ENCODE measurements at places on chromosomes 4 and X.
A peak's percentile ranks its signal among the peaks of the same experiment; 100 is the strongest.

GRCh38 chr4:102580463-102580842 lies 79.3 kb downstream of the NFKB1 start:
- no peak for DNase-seq

GRCh38 chr4:77669946-77670590 lies 64.4 kb downstream of the CXCL13 start:
- DNase-seq: no peak

DNA sequence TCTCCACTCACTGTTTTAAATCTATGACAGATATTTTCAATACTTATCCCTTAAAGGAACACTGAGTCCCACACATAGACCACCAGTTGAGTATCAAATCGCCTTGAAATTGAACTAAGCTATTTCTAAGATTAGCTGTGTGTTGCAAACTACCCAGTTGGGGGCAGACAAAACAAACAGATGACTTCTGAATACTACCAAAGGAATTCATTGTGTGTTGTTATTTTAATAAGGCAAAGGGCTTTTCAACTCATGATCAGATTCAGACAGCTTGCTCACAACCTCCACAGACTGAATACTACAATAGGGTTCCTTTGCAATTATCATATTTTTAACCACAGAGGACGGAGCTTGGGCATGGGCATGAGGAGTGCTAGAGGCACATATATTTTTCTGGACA lies 283.0 kb upstream of the GPC4 start:
- no peak for DNase-seq

DNA sequence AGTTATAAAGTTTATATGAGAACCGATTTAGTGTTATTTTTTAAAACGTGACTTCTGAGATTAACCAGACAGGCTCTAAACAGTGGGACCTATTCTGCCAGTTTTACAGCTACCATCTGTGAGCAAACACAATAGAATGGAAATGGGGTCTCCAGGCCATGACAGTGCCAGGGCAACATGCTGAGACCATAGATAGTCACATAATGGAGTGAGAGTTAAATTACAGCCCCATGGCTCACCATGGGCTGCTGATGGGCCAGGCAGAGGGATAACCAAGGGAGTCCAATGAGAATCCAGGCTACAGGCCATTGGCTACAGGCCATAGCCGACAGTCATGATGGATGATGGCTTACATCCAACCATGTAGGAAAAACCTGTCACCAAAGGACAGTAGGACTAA lies 183.5 kb upstream of the NDP start:
- DNase-seq: no peak

DNA sequence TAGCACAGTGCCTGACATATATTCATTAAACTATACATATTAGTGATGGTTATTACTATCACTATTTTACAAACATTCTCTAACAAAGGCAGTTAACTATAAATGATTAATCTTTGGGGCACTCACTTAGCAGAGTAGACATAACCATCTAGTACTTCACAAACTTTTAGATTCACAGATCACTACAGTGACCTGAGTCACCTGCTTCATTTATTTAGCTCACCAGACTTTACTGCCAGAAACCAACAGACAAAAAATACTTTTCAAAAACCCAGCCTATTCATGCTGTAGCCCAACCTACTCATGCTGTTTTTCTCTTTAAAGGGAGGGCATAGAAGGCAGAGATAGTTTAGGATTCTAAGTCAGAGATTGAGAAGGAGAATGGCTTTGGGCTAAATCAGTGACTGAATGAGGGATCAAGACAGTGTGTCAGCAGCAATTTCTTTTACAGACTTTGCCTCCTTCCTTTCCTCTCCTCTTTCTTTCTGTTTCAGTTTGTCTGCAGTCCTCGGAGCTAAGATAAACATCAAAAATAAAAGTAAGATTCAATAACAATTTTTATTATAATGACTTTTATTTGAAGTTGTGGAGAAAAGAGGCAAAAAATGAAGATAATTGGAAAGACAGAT lies 34.7 kb upstream of the PDE5A start:
- no peak for DNase-seq

DNA sequence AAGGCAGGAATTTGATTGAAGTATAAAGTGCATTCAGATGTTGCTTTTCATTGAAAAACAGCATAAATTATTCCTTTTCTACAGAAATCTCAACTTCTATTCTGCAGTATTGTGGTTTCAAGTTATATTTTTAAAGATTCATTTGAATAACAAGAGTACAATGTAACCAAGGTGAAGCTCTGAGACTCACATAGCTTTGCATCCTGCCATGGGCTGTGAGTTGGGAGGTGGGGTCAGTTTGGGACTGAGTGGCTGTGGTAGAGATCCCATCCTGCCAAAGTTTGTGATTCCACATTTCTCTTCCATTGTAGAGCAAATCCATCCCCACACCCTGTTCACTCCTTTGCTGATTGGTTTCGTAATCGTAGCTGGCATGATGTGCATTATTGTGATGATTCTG lies 69.2 kb downstream of the KIT start:
- no peak for DNase-seq

DNA sequence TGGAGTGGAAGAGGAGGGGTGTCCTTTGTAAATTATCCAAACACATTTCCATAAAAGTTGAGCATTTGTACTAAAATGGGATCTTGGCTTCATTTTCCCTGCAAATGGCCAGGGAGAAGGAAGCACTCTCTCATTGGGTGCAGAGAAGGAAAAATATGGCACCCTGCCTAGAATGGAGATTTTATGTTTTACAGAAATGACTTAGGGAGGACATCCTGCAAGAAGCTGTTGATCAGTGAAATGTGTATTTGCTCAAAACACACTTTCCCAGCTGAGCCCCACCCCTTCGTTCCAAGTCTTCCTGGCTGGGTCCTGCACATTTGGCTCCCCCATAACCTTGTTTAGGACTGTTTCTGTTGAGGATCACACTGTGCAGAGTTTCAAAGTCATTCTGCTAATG lies 213.5 kb upstream of the TAPT1 start:
- DNase-seq: no peak

DNA sequence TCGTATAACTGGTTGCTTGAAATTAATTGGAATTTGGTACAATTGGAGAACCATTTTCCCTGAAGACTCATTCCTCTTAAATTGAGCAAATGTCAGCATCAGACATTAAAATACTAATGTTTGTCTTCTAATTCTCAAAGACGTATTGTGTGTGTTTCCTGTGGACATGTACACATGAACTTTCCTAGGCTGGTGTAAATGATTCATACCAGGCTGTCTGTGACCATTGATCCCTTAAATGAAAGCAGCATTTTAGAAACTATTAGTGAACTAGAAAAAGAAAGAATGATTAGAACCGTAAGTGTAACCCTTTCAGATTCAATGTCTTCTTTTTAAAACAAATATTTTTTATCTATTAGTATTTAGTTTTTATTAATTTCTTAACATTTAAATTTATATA lies 332.9 kb downstream of the PPP3CA start:
- DNase-seq: no peak

DNA sequence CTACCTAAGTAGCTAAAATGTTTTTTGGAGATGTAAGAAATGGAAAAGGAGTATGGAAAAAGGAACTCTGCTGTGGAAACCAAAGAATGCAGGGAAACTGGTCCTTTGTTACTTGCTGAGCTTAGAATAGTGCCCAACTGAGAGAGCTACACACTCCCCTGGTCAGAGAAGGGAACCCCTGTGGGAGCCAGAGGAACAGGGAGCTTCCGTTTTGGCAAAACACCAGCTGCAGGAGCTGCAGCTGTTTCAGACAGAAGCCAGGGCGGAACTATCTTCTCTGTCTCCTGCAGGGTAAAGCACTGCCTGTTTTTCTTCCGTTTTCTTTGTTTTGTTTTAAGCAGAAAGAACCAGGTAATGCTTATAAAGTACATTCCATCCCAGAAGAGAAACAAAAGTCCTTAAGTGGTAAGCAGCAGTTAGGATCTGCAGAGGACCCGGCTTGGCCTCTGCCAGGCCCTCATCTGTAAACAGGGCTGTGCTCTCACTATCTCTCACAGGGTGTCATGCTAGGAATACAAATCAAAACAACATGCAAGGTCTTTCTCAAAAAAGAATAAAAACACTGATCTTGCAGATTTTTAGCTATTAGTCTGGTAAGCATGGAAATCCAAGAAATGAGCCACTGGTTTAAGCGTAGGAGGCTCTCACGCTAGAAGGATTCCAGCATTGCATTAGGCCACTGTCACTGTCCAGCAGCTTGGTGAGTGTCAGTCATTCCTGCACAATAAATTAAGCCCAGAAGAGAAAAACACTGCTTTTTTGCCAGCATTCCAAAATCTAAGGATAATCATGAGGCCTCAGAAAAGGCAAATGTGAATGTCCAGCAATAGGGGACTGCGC lies 76.1 kb downstream of the CHST7 start:
- DNase-seq: no peak

GRCh38 chr4:122232633-122233032 lies 80.5 kb downstream of the BLTP1 start:
- DNase-seq: no peak

- DNase-seq: no peak
Measured at GRCh38 chr4:54645830-54646229, 11.9 kb upstream of the KIT start.

DNA sequence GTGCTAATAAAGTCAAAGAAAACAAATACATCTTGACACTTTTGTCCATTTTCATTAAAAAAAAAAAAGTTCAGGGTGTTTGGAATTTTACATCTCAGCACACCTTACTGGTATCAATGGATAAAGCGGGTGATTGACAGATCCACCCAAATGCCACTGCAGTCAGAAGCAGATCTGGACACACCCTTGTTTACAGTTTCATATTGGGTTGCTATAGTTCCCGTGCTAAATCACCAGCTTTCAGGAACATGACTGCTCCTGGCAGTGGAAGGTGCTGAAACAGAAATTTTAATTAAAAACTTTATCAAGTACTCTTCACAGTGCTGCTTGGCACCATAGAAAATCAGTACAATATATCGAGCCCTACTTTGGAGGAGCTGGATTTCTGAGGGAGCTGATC lies 116.3 kb downstream of the STOX2 start:
- DNase-seq: no peak

DNA sequence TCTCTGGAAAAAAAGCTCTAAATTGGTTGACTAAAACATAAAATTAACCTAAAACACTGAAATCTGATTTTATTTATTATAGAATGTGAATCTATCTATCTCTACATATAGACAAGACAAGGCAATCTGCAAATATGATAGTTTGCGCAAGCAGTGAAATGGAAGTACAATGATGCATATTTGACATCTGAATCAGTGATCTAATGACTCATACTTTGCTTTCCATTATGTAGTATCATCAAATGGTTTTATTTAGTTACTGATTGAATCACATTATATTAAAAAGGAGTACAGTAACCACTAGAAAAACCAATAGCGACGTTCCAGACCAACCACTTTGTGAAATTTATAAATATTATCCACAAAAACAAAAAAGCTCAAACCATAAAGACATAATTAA lies 1969.3 kb downstream of the PCDH7 start:
- no peak for DNase-seq

DNA sequence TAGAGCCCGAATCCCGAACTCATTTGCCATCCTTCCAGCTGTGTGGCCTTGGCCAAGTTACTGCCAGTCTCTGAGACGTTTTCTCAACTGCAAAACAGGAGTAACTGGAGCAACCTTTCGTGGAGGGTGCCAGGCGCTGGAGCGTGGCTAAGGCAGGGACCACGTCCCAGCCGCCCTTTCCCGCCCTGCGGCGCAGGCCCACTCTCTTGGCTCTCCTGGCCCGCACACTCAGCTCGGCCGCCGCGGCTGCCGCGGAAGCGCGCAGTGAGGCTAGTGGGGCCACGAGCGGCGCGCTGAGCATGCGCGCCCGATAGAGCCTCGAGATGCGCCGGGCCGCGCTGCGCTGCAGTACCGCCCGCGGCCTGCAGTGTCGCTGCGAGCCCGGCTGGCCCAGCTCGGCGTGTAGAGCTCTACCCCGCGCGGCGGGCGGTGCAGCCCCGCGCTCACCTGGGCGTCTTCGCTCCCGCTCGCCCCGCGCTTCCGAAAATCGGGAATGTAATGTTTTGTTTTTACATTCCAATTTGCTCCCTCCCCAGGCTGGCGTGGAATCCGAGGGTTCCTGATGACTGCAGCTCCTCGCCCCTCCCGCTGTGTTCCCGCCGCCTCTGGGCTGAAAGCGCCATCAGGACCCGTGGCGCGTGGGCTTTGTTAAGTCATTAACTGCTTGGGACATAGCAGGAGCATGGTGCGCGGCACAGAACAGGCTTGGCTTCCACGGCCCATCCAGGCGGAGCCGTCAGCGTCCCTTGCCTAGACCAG lies 4.0 kb upstream of the ZNF518B start:
- peak; percentile 42 for DNase-seq

- DNase-seq: no peak
Measured at GRCh38 chrX:22351966-22352365, 79.3 kb downstream of the CBLL2 start.

DNA sequence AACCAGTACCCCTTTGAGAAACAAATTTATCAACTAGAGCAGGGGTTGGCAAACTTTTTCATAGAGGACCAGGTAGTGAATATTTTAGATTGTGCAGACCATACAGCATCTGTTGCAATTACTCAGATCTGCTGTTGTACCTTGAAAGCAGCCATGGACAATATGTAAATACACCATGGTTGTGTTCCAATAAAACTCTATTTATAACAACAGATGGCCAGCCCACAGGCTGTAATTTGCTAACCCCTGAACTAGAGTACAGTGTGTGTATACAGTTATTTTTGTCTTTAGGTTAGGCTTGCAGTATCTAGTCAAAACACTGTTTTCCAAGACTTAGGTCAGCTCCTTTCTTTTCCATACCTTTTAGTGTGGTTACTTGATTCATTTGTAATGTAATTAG lies 54.4 kb downstream of the PHKA1 start:
- DNase-seq: no peak

- no peak for DNase-seq
Measured at GRCh38 chrX:10906866-10907265, 204.3 kb upstream of the HCCS start.

GRCh38 chrX:8738588-8739189 lies 6.8 kb upstream of the ANOS1 start:
- DNase-seq: no peak

GRCh38 chr4:68373513-68373912 lies 23.6 kb upstream of the YTHDC1 start:
- no peak for DNase-seq

DNA sequence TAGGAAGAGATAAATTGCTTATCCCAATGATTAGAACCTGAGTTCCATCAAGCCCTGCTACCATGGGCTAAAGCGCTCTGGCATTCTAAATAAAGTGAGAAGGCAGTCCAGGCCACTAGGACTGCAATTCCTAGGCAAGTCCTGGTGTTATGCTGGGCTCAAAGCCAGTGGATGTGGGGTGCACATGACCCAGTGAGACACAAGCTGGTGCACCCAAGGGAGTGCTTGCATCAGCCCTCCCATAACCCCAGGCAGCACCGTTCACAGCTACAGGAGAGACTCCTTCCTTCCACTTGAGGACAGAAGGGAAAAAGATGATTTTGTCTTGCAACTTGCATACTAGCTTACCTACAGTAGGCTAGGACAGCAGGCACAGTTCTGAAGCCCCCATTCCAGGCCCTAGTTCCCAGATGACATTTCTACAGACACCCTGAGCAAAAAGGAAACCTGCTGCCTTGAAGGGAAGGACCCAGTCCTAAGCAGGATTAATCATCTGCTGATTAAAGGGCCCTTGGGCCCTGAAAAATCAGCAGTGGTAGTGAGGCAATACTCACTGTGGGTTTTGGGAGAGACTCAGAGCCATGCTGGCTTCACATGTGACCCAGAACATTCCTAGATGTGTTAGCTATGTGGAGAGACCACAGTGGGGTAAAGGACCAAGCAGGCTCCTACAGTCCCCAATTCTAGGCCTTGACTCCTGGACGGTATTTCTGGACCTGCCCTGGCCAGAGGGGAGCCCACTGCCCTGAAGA lies 77.8 kb downstream of the KLHL13 start:
- DNase-seq: no peak

GRCh38 chr4:143085224-143085623 lies 99.5 kb upstream of the USP38 start:
- no peak for DNase-seq
